ENCODE measurements at places on chromosomes 2 and 18. TPM values are rescaled to one million over a fixed set of nuclear protein-coding genes. Genes with fewer than 3 reads are reported as not detected.

GAL3ST2 gene
- total RNA-seq: 4.1 TPM

GALR1 gene
- not detected for total RNA-seq

SLC39A10 gene
- total RNA-seq: 102 TPM

LRP2 gene
- total RNA-seq: 4.4 TPM

STPG4 gene
- 0.19 TPM for total RNA-seq

Data from activated T-helper 17 cell treated with anti-CD3 and anti-CD28 coated beads, Interleukin-2, amount 50 U/mL, for 72 hours (primary cell).